ENCODE measurements at places on chromosomes 12 and 14. TPM values are rescaled to one million over a fixed set of nuclear protein-coding genes. Genes with fewer than 3 reads are reported as not detected.

DNA sequence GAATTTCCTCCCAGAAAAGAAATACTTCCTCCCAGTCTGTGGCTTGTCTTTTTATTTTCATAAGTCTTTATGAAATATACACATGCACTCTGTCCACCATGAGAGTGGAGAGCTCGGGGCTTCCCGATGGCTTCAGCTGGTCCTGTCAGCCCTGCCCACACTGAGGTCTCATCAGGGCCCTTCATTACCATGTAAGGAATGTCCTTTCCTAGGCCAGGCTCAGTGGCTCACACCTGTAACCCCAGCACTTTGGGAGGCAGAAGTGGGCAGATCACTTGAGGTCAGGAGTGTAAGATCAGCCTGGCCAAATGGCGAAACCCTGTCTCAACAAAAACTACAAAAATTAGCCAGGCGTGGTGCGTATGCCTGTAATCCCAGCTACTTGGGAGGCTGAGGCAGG is 77.0 kb downstream of the CPSF2 start:
- no peak for DNase-seq

The CHGA gene
- 3.0 TPM for total RNA-seq

- DNase-seq, result no peak
Measured at GRCh38 chr12:48106681-48107613, 1.1 kb upstream of the SENP1 start.

The ASIC1 gene
- 25.0 TPM for total RNA-seq

GRCh38 chr12:120361506-120362208 is 7.3 kb downstream of the MSI1 start:
- peak; percentile 93 for DNase-seq

DNA sequence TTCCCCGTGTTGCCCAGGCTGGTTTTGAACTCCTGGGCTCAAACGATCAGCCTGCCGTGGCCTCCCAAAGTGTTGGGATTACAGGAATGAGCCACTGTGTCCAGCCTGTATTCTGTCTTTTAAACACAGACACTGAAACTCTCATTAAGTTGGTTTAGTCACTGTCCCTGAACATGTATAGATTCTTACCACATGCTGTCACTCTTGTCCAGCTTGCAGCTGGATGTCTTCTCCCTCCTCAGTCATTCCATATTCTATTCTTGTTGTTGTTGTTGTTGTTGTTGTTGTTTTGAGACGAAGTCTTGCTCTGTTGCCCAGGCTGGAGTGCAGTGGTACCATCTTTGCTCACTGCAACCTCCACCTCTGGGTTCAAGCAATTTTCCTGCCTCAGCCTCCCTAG is 12.3 kb upstream of the ATP5MC2 start:
- no peak for DNase-seq

- no peak for DNase-seq
Measured at GRCh38 chr12:6361834-6362233, 13.5 kb downstream of the SCNN1A start.

DNA sequence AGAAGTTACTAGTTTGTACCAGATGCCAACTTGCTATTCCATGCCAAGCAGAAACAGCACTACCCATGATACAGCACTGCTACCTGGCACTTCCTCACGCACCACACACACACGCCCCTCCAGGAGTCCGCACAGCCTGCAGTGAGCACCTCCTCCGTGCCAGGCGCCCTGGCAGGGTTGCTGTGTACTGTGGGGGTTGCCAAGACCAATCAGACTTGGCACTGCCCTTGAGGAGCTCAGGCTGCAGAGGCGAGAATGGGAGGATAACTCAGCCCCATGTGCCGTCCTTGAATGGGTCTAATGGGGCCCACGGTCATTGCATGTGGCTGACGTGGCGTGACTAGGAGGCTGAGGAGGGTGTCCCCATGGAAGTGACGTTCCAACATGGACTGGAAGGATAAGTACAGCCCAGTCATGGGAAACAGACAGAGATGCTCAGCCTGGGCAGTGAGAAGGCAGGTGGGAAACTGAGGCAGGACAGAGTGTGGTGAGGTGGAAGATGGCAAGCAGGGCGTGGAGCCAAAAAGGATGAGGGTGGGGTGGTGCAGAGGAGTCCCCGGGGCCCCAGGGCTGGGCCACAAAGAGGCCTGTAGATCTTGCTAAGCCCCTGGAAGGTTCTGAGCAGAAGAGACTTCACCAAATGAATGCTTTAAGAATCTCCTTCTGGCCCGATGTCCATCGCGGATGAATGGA is 65.3 kb upstream of the C14orf180 start:
- no peak for DNase-seq

- no peak for DNase-seq
Measured at GRCh38 chr12:6288235-6288634, 22.2 kb upstream of the PLEKHG6 start.

- DNase-seq, result no peak
Measured at GRCh38 chr14:65791191-65791981, 378.9 kb downstream of the FUT8 start.

GRCh38 chr12:25069224-25069623 is 120.3 kb upstream of the BCAT1 start:
- no peak for DNase-seq

The ACSS3 gene
- total RNA-seq, result 14.5 TPM

Data from neural crest cell (in vitro differentiated cells).